NCI-H2081 (cell line): ENCODE measurements at places on chromosomes 12 and 14.

GRCh38 chr14:90628825-90629224 is 187.4 kb downstream of the TTC7B start:
- no peak for DNase-seq

DNA sequence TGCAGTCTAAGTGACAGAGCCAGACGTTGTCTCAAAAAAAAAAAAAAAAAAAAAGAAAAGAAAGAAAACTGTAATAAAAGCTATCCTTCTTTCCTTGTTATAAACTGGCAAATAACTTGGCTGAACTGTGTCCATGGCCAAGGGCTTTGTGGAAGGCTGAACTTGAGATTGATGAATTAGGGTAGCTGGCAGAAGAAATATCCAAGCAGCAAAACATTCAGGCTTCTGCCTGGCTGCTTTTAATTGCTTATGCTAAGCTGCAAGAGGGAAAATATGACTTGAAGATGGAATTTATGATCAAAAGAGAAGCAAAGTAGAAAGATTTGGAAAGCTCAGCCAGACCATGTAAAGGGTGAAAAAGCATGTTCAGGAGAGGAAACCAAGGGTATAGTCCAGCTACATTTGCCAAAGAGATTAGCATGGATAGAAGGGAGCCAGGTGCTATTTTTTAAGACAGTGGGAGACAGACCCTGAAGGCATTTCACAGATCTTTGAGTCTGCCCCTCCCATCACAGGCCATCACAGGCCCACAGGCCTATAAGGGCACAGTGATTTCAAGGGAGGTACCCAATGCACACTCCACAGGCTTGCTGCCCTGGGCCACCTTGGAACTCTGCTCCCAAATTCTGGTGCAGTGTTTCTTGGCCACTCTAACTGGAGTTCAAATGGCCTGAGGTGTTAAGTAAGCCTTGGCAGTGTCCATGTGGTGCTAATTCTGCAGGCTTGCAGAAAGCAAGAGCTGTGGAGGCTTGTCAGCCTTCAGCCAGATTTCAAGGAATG is 226.0 kb downstream of the AEBP2 start:
- DNase-seq = no peak

GRCh38 chr12:122412851-122413433 is 9.5 kb downstream of the CLIP1 start:
- DNase-seq = no peak

GRCh38 chr14:34980337-34980900 is 2.4 kb upstream of the SRP54 start:
- DNase-seq = no peak

GRCh38 chr12:57173089-57173488 is 25.7 kb upstream of the LRP1-AS start:
- DNase-seq = no peak

- no peak for DNase-seq
These were observed 66.5 kb upstream of the ABCD2 start for GRCh38 chr12:39685854-39686657.

GRCh38 chr12:76109879-76110278 is 25.4 kb upstream of the NAP1L1 start:
- DNase-seq = no peak

- DNase-seq = peak; percentile 18
These were observed 4.1 kb upstream of the IGF1 start for GRCh38 chr12:102484428-102484958.

DNA sequence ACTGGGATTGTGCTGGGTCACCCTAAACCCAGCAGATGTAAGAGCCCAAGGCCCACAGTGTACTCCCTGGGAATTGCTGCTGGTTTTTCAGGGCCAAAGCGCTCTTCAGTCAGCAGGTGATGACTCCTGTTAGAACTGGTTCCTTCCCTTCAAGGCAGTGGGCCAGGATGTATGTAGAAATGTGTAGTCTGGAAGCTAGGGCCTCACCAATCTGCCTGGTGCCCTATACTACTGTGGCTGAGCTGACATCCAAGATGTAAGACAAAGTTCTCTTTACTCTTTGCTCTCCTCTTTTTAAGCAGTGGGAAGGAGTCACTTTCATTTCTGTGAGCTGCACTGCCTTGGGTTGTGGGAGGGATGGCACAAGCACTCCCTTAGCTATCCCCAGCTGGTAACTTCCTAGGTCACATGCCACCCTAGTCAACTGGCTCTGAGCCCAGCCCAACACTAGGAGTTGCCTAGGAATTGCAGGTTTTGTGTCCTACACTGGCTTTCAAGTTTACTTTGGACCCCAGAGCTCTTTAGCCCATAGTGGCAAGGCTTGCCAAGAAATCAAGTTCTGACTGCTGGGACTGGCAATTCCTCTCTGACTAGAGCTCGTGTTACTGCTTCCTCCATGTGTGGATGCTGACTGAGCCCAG is 249.2 kb downstream of the C12orf50 start:
- DNase-seq = peak; percentile 10

GRCh38 chr12:46933947-46934346 is 108.2 kb upstream of the SLC38A4 start:
- peak; percentile 16 for DNase-seq

DNA sequence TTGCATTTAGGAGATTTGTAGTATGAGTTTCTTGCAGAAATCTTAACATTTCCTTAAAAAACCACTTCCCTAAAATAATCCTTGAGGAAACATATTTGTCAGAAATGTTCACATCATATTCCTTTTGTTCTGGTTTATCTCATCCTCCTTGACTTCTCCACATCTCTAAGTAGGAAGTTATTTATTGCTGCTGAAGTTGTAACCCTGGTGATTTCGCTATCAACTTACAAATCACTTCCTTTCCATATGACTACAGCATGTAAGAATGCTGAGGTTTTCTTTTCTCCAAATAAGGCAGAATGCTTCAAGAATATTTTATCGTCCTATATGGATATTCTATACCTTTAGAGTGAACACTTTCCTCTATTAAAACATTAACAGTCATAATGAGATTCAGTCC is 751.7 kb downstream of the NRXN3 start:
- DNase-seq = no peak

- no peak for DNase-seq
These were observed 622.2 kb downstream of the AACS start for GRCh38 chr12:125687403-125687802.

DNA sequence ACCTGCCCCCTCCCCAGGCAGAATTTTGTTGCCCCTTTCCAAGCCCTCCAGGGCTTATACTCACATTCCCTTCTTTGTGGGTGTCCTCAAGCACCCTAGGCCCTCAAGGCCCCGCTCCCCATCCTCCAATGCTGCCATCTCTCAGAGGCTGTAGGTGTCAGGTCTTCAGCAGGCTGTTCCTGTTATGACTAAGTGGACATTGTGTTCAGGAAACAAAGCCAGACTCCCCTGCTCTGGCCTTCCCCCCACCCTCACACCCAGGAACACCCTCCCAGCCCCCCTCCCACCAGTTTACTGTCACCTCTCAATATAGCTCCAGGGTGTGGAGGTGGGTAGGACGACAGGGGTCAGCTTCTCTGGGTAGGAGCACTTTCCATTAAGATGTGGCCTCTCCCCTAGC is 1.4 kb upstream of the MYH6 start:
- DNase-seq = no peak
